ENCODE measurements at places on chromosomes 6 and 20. TPM values are rescaled to one million over a fixed set of nuclear protein-coding genes. Genes with fewer than 3 reads are reported as not detected.

DNA sequence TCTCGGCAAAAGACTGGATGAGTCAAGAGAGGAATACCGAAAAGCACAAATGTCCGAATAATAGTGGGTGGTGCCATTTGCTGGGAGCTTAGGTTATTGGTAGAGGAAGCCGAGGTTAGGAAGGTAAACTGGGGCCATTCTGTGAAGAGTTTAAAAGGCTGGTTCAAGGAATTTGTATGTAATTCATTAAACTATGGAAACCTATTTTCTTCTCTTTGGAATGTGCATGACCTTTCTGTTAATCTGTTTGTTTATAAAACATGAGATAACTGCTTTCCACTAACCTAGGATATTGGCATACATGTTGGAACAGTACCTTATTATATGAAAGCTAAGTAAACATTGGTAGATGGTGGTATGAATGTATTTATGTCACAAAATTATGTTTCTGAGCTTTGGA, 71.8 kb downstream of the LCA5 start:
- H3K27me3 ChIP-seq: no peaks in the 10 kb centered on the region
- H3K4me3 ChIP-seq: no peak overlapping the region
- H3K4me1 ChIP-seq: no peaks in the 10 kb centered on the region

- peaks cover 2% of the 10 kb centered on the region for H3K4me1 ChIP-seq
- no peak overlapping the region for H3K4me3 ChIP-seq
- DNase-seq: no peak
- H3K27me3 ChIP-seq: no peaks in the 10 kb centered on the region
- no peak overlapping the region for H3K27ac ChIP-seq
Measured at GRCh38 chr6:155152211-155153076, 111.4 kb upstream of the CLDN20 start.

GRCh38 chr6:109820706-109821350, 129.7 kb downstream of the FIG4 start:
- H3K36me3 ChIP-seq: peaks cover 10% of the 10 kb centered on the region
- H3K4me1 ChIP-seq: no peaks in the 10 kb centered on the region
- H3K4me3 ChIP-seq: no peak overlapping the region
- no peaks in the 10 kb centered on the region for H3K27me3 ChIP-seq
- no peak for DNase-seq

DNA sequence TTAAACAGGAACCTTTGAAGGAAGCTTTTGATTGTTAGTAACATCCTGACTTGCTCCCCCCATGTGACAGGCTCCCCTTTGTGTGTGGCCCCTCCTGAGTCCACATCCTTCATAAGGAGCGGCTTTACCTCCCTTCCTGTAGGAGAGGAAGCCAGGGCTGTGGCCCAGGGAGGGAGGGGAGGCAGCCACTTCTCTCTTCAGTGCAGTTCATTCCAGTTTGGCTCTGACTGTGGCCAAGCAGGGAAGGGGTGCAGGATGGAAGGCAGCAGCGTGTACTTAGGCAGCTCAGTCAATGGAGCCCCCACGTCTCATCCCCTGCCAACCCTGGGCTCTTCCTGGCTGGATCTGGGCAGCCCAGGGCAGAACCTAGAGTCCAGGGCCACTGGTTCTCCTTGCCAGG, 295.2 kb downstream of the QKI start:
- no peak for DNase-seq
- no peak overlapping the region for H3K4me3 ChIP-seq
- peaks cover 69% of the 10 kb centered on the region for H3K4me1 ChIP-seq
- peak overlapping the region; percentile 90 for H3K27ac ChIP-seq
- H3K36me3 ChIP-seq: no peaks in the 10 kb centered on the region

DNA sequence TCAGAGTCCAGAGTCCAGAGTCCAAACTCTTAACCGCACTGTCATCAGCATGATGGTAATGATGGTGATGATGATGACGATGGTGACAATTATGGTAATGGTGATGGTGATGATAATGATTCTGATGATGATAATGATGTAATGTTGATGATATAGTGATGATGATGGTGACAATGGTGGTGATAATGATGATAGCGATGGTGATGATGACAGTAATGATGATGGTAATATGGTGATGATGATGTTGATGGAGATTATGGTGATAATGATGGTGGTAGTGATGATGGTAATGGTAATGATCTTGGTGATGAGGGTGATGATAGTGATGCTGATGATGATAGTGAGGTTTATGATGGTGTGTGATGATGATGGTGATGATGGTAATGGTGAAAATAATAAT, 367.8 kb upstream of the CDH4 start:
- no peaks in the 10 kb centered on the region for H3K27me3 ChIP-seq
- no peaks in the 10 kb centered on the region for H3K4me1 ChIP-seq
- H3K4me3 ChIP-seq: no peak overlapping the region
- no peaks in the 10 kb centered on the region for H3K36me3 ChIP-seq
- H3K27ac ChIP-seq: no peak overlapping the region

EYS gene
- not detected for total RNA-seq

- H3K4me3 ChIP-seq: no peak overlapping the region
- no peaks in the 10 kb centered on the region for H3K27me3 ChIP-seq
- peak overlapping the region; percentile 60 for H3K27ac ChIP-seq
- peaks cover 29% of the 10 kb centered on the region for H3K4me1 ChIP-seq
- H3K36me3 ChIP-seq: no peaks in the 10 kb centered on the region
- peak; percentile 41 for DNase-seq
Measured at GRCh38 chr6:83474309-83474708, 38.0 kb upstream of the PRSS35 start.

GRCh38 chr20:32565735-32566032, 19.4 kb downstream of the NOL4L start:
- H3K36me3 ChIP-seq: no peaks in the 10 kb centered on the region
- no peak overlapping the region for H3K4me3 ChIP-seq
- H3K4me1 ChIP-seq: no peaks in the 10 kb centered on the region
- H3K27ac ChIP-seq: no peak overlapping the region
- no peaks in the 10 kb centered on the region for H3K27me3 ChIP-seq

DNA sequence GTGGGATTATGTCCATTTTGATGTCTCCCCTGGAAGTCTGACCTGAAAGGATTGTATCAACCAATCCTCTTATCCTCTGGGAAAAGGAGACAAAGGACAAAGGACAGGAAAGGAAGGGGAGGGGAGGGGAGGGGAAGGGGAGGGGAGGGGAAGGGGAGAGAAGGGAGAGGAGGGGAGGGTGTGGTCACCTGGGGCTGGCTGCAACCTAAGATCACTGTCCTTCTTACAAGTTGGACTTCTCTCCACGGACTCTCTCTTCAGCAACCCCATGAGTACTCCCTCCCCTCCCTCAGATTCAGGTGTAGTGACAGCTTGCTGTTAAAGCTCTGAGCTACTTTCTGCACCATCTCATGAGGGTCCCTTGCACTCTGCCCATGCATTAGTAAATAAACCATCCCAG, 58.9 kb upstream of the KLHL31 start:
- DNase-seq: no peak
- no peaks in the 10 kb centered on the region for H3K36me3 ChIP-seq
- no peak overlapping the region for H3K4me3 ChIP-seq
- no peak overlapping the region for H3K27ac ChIP-seq
- no peaks in the 10 kb centered on the region for H3K4me1 ChIP-seq

- no peaks in the 10 kb centered on the region for H3K36me3 ChIP-seq
- DNase-seq: no peak
- H3K27ac ChIP-seq: peak overlapping the region; percentile 55
- H3K4me3 ChIP-seq: peak overlapping the region; percentile 63
- H3K27me3 ChIP-seq: peaks cover 3% of the 10 kb centered on the region
- H3K4me1 ChIP-seq: no peaks in the 10 kb centered on the region
Measured at GRCh38 chr6:28980852-28981430, 24.2 kb downstream of the ZNF311 start.

DNA sequence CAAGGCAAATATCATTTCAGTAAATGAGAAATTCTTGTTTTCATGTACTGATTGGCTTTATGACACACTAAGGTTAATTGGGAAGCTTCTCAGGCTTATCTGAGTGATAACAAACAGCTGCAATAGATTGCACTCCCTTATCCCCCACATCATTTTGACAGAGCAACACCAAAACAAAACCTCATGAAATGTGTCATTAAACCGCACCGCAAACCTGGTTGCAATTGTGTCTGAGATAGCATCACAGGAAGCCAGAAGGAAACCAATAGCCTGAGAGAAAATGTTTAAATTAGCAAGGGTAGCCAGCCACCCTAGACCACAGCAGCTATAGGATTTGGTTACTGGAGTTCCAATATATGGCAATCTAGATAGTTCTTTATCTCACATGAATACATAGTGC, 31.6 kb upstream of the LAMA4 start:
- no peak overlapping the region for H3K4me3 ChIP-seq
- H3K27me3 ChIP-seq: no peaks in the 10 kb centered on the region
- H3K4me1 ChIP-seq: no peaks in the 10 kb centered on the region
- no peaks in the 10 kb centered on the region for H3K36me3 ChIP-seq
- H3K27ac ChIP-seq: no peak overlapping the region
- DNase-seq: no peak

C6orf163 gene
- 0.40 TPM for total RNA-seq

DNA sequence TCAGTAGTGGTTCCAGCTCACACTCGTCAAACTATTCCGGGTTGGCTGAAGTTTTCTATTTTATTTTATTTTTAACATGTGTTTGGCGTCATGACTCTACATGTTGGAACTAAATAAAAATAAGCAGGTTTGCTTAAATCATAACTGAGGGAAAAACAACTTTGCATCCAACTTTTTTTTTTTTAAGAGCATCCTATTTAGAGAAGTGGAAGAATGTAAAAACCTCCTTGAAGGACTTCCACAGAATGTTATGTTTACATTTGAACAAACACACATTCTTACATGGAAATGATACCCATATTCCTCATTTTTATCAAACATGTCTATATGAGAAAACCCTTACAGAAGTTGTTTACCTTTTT, 659 bp downstream of the PRDM1 start:
- H3K4me1 ChIP-seq: peaks cover 7% of the 10 kb centered on the region
- DNase-seq: no peak
- no peak overlapping the region for H3K27ac ChIP-seq
- H3K4me3 ChIP-seq: peak overlapping the region; percentile 57
- no peaks in the 10 kb centered on the region for H3K27me3 ChIP-seq

DNA sequence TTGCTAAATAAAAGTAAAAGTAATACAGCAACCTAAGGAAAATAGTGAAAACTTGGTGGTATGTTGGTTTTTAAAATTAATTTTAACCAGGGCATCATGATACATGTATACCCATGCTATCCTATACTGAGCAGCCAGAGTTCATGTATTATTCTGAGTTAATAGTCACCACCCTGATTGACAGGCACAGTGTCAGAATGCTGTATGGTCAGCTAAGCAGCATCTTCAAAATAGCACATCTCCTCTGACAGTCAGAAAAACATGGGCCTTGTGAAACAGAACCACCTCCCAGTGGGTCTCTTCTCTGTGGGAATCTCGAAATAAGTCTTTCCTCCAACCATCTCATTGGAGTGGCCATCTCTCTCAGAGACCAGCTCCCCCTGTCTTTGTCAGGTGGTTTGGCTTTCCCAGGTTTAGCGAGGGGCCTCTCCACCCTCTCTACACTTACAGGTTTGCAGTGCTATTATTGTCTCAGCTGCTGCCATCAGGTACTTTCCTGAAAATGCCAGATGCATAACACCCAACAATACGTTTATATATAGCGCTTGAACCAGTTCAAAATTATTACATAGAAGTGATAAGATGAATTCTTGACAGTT, 47.1 kb upstream of the RNF8 start:
- no peak for DNase-seq
- H3K36me3 ChIP-seq: peaks cover 17% of the 10 kb centered on the region
- H3K27me3 ChIP-seq: no peaks in the 10 kb centered on the region
